Muscle of leg (tissue), 16 donors: ENCODE measurements at places on chromosomes 12 and 14. TPM values are rescaled to one million over a fixed set of nuclear protein-coding genes. Genes with fewer than 3 reads are reported as not detected.

- DNase-seq: peak; percentile 25
Measured at GRCh38 chr14:98368221-98368620, 903.8 kb downstream of the BCL11B start.

ERP27 gene
- total RNA-seq: 0.13 TPM

DNA sequence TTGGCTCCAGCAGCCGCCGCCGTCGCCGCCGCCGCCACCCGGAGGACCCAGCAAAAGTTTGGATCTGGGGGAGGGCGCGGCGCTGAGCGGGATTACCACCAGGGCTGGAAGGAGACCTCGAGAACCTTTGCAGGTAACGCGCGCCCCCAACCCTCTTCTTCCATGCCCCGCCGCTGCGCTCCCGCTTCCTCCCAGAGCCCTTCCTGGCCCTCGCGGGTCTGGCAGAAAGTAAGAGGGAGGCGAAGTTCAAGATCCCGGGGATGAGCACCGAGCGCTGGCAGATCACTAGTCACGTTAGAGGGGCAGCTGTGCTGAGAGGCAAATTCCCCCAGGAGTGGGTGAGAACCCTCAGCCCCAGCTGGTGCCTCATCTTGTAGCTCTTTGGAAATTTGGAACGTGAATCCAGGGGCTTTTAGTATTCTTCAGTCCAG is 3.9 kb downstream of the FLRT2 start:
- peak; percentile 66 for DNase-seq

- DNase-seq: no peak
Measured at GRCh38 chr14:58617619-58618018, 20.1 kb upstream of the DACT1 start.

RFLNA gene
- total RNA-seq: 8.7 TPM

DNA sequence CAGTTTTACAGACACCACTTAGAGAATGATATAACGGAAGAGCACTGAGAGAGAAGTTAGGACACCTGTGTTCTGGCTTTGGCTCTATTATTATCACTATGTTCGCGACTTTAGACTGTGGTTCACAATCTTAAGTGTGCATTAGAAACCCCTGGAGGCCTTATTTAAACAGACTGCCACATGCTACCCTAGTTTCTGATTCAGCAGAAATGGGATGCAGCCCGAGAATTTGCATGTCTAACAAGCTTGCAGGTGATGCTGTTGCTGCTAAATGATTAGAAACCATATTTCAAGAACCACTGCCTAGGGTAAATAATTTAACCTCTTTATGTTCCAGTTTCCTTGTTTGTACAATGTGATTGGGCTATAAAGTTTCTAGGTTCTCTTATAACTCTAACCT is 3.6 kb upstream of the RAD51AP1 start:
- DNase-seq: no peak

IL23A gene
- total RNA-seq: 0.18 TPM

DNA sequence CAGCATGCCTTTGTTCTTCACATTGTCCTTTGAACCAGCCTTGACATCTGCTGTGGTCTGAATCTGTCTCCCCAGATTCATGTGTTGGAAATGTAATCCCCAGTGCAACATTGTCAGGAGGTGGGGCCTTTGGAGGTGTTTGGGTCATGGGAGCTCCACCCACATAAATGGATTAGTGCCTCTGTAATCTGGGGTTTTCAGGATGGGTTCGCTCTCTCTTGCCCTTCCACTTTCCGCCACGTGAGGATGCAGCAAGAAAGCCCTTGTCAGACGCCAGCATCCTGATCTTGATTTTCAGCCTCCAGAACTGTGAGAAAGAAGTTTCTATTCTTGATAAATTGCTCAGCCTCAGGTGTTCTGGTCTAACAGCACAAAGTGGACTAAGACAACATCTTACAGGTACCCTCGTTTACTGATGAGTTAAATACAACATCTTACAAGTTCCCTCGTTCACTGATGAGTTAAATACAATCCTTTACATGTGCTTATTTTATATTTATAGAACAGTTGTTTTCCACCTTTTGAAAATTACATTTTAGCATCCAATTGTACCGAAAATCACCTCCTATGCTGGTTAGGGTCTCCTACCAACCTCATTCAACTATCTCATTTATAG is 54.4 kb upstream of the RIMBP2 start:
- DNase-seq: no peak
